ENCODE measurements at places on chromosomes 2 and 18. TPM values are rescaled to one million over a fixed set of nuclear protein-coding genes. Genes with fewer than 3 reads are reported as not detected.
A peak's percentile ranks its signal among the peaks of the same experiment; 100 is the strongest.

ERFE gene
- 11.5 TPM for polyA plus RNA-seq

GRCh38 chr2:240302041-240302440, 133.4 kb upstream of the GPC1 start:
- DNase-seq = no peak

GRCh38 chr18:43596105-43596712, 318.9 kb upstream of the SYT4 start:
- DNase-seq = no peak

POTEJ gene
- not detected for polyA plus RNA-seq

DNA sequence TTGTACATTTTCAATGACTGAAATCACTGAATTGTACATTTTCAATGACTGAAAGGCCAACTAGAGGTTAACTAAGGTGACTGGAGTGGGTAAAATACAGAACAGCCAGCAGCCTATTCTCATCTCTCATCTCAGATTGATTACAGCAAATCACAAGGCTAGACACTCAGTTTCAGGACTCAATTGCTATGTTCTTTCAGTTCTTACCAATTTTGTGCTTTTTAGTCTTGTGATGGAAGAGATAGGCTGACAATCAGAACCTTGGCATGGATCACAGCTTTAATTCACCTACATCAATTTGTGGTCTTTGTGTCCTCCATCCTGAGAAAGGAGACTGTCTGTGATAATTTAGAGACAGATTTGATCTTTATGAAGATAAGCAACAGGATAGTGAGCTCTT, 124.7 kb downstream of the GULP1 start:
- DNase-seq = no peak

DNA sequence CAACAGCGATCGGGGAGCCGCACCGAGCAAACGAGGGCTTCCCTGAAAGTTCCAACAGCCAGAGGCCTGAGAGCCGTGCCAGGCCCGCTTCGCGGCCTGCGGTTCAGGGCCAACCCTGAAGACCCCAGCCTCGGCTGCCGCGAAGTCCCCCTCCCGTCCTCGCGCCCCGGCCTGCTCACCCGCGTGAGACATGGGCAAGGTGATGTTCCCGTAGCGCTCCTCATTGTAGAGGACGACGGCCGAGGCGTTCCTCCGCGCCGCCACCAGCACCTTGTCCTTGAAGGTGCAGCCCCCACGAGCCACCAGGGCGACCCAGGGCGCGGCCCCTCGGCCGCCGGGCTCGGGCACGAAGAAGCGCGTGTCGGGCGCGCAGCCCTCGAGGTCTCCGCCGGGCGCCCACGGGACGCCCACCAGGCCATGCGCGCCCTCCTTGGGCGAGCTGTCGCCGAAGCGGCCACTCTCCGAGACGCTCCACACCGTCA, 510 bp downstream of the RNF149 start:
- peak; percentile 27 for DNase-seq

DNA sequence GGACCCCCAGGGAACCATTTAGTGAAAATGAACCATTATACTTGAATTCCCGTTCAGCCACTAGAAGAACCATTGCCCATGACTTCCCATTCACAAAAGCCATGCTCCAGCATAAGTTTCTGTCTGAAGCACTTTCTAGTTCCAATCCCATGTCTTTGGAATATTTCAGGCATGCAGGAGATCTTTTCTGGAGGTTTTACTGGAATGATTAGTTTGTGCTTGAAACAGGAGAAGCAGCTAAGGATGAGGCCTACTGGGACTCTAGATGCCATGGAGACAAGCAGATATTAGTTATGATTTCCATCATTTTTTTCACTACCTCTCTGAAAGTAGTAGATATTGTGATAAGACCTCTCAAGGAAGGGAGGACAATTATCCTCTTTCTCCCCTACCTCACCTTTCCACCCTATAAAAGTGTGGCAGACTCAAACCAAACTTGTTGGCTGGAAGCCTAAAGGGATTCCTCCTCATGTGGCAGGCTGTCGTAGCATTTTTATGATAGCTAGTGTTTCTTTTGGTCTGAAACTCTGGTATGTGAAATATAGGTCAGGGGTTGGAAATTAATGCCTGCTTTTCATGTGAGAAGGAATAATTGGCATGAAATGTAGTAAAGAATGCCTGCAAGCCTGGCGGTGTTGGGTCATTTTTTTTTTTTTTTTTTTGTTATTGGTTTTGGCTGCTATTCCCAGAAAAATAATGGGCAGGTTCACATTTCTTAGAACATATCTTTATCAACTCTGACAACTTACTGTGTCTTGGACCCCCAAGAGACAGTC, 29.3 kb upstream of the MMADHC start:
- DNase-seq = no peak

GRCh38 chr2:99404039-99404796, 67.0 kb downstream of the EIF5B start:
- no peak for DNase-seq

SATB2 gene
- 3.5 TPM for polyA plus RNA-seq

OTOS gene
- polyA plus RNA-seq = not detected

GRCh38 chr2:207711750-207712530, 500 bp downstream of the CCNYL1 start:
- peak; percentile 30 for DNase-seq

DNA sequence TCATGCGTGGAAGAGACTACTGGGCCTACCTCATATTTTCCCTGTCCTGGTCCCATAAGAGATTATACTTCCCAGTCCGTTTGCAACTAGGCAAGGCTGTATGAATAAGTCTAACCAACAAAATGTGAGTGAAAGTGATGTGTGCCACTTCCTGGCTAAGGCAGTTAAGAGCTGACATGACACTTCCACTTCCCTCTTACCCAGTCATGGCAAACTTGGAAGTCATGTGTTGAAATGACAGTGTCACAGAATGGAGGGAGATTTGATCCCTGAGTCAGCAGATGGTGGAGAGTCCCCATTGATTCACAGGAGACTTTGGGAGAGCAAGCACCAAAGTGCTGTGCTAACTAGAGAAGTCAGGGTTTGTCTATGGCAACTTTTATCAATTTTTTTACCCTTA, 36.4 kb downstream of the TACR1 start:
- no peak for DNase-seq

GRCh38 chr2:217757108-217757463, 245.7 kb downstream of the TNS1 start:
- no peak for DNase-seq

CABLES1 gene
- polyA plus RNA-seq = 6.6 TPM

AQP12B gene
- 7.6 TPM for polyA plus RNA-seq

DNA sequence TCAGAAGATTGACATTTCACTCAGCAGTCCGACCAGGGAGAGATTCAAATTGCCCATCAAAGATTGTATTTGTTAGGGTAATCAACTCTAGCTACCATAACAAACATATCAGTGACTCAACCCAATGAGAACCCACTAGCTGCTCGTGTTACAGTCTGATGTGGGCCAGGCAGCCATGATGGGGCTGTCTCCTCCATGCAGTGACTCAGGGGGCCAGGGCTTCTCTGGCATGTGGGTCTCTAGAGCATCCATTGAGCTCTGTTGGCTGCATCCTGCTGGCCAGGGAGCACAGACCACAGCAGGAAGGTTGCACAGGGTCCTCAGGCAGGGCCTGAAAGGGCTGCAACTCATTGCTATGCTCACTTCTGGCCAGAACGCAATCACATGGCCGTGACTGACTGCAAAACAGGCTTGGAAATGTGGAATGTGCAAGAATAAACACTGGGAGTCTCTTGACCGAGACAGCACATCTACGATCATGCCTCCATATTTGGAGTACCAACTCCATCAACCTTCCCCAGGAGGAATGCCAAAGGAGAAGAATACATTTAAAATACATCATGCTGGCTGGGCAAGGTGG, 216.8 kb downstream of the EIPR1 start:
- no peak for DNase-seq

GRCh38 chr2:64542071-64543007, 18.2 kb downstream of the AFTPH start:
- no peak for DNase-seq

DNA sequence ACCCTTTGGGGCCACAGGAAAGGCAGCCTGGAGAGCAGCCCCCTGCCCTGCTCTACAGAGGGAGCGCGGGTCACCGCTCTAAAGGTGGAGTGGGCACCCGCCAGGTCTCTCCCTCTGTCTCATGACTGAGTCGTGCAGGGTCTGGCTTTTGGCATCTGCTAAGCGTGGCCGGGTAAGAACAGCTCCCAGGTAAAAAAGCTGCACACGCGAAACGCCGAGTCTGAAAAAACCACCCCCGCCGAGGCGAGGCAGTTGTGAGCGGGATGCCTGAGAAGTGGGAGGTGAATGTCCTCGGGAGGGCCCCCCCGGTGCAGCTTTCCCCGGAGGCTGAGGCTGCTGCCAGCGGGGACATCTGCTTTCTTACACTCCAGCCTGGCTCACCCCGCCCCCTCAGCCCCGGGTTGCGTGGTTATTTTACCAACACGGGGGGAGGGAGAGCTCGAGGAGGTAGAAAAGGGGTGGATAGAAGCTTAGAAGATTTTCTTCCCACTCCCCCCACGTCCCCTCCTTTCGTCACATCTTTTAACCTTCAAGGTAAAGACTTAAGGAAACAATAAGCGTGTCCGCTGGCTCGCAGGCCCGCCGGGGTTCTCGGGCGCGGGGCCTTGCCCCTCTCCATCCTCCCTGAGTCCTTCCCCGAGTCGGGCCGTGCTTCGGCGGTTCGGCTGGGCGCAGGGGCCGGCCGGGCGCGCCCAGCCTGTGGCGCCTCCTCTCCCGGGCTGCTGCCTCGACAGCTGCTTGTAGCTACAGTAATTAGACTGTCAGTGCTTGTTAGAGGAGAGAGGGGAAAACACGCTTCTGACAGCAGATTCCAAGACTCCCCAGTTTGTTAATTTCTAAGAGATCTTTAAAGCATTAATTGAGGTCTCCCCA, 70.6 kb upstream of the PSMD14 start:
- peak; percentile 60 for DNase-seq

- DNase-seq = peak; percentile 33
Observed at GRCh38 chr2:204039298-204039838, 102.8 kb downstream of the ICOS start.

UGT1A8 gene
- not detected for polyA plus RNA-seq

- DNase-seq = no peak
Observed at GRCh38 chr2:237065071-237065377, 20.7 kb upstream of the COPS8 start.

GAD1 gene
- polyA plus RNA-seq = 0.96 TPM

DNA sequence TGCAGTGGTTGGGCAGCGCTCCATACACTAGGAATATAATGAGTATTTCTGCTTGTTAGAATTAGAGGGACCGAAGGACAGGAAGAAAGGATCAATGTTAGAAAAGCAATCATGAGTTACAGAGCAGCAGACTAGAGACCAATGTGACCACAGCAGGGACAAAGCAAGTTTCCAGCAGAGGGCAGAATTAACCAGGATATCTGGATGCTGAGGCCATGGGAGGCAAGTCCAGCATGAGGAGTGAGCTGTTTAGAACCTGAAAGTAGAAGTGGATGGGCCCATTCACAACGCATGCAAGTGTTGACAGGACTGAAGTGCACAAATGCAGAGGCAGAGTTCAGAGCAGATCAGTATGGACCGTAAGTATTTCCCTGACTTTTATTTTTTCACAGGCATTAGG, 910.4 kb upstream of the GYPC start:
- peak; percentile 55 for DNase-seq

DNA sequence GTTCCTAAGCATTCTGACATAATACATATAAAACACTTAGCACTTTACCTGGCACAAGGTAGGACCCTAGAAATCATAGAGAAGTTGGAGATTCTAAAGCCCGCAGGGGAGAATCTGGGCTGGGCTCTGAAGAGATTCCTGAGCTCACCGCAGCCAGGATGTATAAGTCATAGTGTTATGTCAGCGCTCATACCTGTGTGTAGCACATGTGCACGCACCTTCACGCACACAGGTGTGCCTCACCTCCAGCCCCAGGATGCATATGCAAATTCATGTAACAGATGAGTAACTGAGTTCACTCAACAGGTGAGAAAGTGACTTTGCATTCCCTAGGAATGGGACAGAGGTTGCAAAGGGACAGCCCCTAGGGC, 7.9 kb upstream of the SDC1 start:
- no peak for DNase-seq

MC5R gene
- polyA plus RNA-seq = 0.95 TPM

ZC3H8 gene
- polyA plus RNA-seq = 10.2 TPM

DNA sequence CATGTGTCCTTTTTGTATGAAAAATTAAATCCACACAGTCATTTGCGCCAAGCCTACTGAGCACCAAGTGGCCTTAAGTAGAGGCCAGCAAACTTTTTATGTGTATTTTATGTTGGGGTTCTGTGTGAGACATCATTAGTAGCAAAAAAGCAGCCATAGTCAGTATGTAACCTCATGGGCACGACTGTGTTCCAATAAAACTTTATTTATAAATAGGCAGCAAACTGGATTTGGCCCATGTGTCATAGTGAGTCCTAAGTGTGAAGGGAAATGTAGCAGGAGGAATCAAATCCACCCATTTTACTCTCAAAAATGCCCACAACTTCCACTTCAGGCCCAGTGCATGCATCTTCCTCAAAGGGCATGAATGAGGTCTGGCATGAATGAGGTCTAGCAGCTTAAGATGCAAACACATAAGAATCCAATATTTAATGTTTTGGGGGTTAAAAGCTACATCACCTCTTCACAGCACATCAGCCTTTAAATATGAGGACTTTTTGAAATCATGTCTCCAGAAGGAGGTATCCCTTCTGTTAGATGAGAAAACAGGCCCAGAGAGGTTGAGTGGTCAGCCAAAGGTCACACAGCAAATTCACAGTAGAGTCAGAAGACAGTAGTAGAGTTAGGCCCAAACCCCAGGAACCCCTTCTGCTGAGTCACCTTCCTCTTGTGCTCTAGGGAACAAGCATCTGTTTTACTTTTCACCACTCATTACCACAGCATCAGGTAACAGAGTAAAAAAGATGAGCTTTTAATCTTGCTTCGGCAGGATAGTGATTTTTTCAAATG, 45.6 kb downstream of the MREG start:
- DNase-seq = no peak

GRCh38 chr2:227503433-227504406, 31.8 kb downstream of the AGFG1 start:
- DNase-seq = no peak

GRCh38 chr2:209389171-209389618, 34.7 kb upstream of the MAP2 start:
- no peak for DNase-seq

DNA sequence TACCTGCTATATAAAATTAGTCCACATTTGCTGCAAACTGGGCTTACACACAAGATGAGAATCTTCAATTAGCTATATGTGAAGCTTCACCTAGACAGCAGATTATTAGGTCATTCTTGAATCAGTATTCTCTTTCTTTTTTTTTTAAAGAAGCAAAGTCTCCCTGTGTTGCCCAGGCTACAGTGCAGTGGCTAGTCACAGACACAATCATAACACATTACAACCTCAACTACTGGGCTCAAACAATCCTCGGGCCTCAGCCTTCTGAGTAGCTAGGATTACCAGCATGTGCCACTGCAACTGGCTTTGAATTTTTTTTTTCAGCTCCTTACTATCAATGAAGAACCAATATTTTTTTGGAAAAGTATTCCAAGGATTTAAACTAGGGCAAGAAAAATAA, 30.5 kb downstream of the OLA1 start:
- no peak for DNase-seq
